ENCODE measurements at places on chromosomes 7 and 10.
A peak's percentile ranks its signal among the peaks of the same experiment; 100 is the strongest.

- DNase-seq: no peak
These were observed 303.3 kb upstream of the SEMA3A start for GRCh38 chr7:84497873-84498272.

- no peak for DNase-seq
These were observed 24.7 kb upstream of the MTPAP start for GRCh38 chr10:30373596-30374327.

DNA sequence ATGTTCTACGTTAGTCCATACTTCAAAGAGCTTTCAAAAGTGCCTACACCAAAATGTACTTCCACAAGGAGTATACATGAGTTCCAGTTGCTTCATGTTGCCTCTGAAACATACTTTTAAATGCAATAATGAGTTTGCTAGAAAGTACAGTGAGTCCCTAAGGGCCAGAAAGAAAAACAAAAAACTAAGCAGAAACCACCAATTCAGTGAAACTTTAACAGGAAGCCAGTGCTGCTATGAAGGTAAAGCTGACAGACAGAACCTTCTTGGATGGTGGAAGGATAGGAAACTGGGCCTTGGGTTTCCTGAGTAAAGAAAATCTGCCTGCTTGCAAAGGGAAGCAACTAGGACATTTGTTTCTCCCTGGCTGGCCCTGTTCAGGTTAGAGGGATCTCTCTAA, 104.2 kb downstream of the CTTNBP2 start:
- DNase-seq: no peak

DNA sequence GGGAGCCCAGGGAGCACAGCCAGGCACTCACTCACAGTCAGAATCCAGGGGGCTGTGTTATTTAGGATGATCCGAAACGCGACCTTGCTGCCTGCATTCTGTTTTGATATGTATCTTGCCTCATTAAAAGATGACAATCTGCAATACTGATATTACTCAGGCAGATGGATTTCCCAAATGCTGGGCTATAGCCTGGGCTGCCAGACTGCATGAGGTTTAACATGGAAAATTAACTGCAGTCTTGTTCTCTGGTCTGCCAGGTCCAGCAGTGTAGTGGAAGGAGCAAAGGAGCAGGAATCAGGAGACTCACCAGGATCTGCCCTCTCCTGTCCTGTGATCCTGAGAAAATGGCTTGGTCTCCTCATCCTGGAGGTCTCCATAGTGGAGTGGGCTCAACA, 258.1 kb downstream of the PAXIP1 start:
- DNase-seq: peak; percentile 2

GRCh38 chr10:25076506-25077177, 60.2 kb downstream of the THNSL1 start:
- no peak for DNase-seq

DNA sequence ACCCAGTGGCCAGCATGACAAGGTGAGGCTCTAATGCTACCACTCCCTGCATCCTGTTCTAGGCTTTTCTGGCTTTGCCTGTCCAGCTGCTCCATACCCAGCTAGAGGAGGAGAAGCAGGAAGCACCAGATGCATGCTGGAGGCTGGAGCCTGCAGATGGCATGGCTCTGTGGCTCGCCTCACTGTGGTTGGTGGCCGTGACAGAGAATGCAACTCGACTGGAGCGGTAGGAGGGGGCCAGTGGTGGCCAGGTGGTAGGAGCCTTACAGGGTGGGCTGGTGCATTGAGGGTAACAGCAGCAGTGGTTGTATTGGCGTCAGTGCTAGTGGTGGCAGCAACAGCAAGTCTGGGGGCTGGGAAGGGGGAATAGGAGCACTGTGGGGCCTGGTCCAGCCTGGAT, 128.6 kb downstream of the ZNF248 start:
- DNase-seq: no peak

- DNase-seq: no peak
These were observed 13.9 kb downstream of the PIK3AP1 start for GRCh38 chr10:96706331-96706853.

- no peak for DNase-seq
These were observed 8.4 kb downstream of the CYCS start for GRCh38 chr7:25116621-25117020.

Data from ascending aorta (tissue), 2 donors.